A673 (cell line): ENCODE measurements at places on chromosomes 4 and X.

- DNase-seq: peak; percentile 51
Observed at GRCh38 chrX:26649534-26649933, 433.6 kb downstream of the MAGEB5 start.

- no peak for DNase-seq
Observed at GRCh38 chr4:62293551-62293950, 1093.4 kb downstream of the ADGRL3 start.

GRCh38 chrX:68681443-68681941 is 34.0 kb downstream of the STARD8 start:
- no peak for DNase-seq

DNA sequence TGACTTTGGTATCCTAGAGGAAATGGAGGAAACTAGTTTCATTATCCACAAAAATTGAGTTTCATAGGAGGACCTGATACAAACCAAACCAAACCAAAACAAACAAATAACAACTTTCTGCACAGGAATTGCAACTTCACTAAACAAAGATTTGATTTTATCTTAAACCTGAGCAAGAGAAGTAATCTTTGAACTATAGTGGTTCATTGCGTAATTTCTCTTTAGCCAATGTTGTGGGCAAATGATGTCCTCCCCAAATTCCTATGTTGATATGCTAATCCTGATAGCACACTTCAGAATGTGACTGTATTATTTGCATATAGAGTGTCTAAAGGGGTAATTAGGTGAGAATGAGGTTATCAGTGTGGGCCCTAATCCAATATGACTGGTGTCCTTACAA is 102.4 kb downstream of the CAMK2D start:
- no peak for DNase-seq

DNA sequence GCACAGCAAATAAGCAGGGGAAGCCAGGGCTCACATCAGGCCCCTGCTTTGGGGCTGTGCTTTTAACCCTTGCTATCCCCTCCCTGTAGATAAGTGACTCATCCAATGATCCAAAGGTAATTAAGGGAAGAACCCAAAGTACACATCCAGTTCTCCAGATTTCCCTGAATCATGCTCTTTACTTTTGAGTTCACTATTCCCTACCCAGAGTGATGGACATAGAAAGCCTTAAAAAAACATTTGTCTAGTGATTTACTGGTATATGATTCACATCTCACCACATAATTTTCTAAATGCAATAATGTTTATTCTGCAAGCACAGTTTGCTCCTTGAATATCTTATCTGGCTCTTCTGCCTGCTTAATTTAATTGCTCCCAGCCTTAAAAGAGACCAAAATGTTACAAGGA is 136.2 kb downstream of the PPP3CA start:
- DNase-seq: peak; percentile 21

DNA sequence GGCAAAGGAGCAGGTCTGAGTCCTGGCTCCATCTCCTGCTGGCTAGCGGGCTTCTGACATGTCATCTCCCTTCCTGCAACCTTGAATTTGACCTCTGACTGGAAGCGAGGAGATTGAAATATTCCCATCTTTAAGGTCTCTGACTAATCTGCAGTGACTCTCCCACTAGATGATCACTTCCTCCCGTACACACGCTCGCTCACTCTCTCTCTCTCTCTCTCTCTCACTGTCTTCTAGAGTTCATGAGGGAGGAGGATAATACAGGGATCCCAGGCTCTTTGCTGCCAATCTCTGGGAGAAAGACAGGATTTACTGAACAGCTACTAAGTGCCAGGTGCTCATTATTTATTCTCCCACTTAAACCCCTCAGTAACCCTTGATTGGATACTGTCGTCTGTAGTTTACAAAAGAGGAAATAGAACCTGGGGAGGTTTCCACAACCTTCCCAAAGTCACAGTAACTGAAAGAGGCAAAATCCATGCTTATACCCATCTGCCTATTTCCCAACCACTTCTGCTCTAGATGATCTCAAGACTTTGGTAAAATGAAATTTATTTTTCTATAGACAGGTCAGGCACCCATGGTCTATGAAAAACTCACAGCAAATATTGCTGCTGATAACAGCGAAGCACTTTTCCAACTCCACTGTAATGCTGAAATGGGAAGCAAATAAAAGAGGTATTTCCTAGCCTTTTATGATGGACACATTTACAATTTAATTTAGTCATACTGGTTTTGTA is 193.5 kb upstream of the C1QTNF7 start:
- peak; percentile 32 for DNase-seq

- peak; percentile 23 for DNase-seq
Observed at GRCh38 chr4:148017801-148018200, 285.9 kb downstream of the ARHGAP10 start.

DNA sequence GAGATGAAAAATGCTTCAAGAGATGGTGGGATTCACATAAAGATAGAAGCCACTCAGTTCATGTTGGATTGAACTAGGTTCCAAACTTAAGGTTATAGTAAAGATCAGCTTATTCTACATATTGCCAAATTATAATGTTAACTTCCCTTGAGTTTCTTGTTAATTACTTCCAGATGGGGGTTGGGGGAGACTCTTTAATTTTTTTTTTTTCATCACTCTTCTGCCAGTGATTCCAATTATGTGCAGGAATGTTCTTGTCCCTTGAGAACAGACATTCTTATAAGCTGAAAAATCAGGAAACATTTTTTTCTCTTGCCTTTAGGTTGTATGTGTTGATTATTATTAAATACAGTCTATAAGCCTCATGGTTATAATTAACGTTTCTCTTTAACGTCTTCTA is 30.0 kb downstream of the MND1 start:
- DNase-seq: peak; percentile 34

DNA sequence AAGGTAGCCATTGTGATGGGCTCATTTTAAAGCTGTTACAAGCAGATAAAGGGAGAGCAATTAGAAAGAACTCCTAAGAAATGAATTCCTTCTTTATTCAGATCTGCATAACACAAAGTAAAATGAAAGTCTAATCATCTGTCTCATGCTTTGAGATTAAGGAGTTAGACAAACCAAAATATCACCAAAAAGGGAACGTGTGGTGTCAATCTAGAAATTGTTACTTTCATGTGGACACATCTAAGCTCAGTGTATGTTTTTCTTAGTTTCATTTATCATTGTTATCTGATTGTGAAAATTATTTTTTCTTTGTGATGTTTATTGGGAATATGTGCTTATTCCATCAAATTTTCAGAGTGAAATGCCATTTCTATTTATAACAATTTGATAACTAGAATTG is 80.3 kb downstream of the BANK1 start:
- no peak for DNase-seq

DNA sequence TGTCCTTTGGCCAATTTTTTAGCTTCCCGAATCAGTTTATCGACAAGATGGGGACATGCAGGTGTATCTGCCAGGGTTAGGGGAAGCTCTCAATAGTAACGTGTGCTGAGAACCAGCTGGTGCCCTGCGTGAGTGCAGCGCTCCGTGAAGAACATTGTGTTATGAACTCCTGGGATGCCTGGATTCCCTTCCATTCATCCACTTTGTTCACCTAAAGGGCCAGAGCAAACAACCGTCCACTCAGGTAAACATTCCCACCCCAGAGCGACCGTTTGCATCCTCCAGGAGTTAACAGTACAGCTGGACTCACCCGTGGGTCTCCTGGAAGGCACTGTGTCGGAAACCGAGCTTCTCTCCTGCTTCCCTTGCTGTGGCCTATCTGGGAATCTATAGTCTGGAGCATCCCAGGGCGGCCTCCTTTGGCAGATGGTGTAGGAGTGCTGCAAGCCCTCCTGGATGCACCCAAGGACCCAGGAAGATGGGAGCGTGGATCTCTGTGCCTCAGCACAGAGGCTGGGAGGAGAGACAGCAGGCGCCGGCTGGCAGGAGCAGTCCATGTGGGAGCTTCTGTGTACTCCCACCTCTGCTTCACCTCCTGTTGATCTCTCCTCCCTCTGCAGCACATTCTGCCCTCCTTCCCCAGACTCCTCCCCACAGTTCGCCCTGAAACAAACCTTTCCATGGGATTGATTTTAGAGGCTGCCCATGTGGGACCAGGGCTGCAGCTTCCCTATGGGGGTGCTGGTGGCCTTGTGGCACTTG is 62.7 kb downstream of the SHROOM2 start:
- DNase-seq: no peak

GRCh38 chr4:14143892-14144291 is 516.4 kb upstream of the BOD1L1 start:
- DNase-seq: no peak

GRCh38 chr4:158813113-158813512 is 44.3 kb downstream of the FNIP2 start:
- DNase-seq: no peak

DNA sequence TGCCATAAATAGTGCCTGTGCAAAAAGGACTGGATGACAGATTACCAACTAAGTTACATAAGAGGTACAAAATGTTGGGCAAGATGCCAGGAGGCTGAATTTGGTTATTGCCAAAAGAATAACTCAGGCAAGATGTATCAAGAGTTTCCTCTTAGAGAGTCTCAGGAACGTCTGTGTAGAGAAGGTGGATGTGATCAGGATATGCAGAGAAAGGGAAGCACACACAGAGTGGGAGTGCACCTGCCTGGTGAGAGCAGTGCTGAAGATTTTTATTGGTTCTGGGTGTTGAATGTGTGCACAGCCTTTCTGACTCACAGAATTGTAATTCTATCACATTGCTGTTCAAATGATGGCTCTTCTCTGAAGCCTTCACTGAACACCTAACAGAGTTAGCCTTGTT is 156.8 kb upstream of the HS3ST1 start:
- no peak for DNase-seq

DNA sequence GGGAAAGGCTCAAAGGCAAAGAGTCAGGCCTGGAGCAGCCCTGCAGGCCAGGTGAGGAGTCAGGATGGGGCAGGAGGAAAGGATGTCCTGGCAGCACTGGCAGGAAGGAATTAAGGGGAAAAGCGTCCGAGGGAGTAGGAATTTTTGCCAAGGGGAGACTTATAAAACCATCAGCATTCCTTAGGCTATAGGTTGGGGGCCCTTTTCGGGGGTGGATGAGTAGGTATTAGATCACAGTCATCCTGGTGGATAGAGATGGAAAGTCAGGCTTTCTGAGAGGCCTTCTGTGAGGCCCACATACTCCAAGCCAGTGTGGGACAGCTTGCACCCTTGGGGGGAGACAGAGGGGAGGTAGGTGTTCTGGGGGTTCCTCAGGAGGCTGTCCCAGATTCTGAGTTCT is 12.3 kb downstream of the STARD8 start:
- DNase-seq: no peak

GRCh38 chr4:2008921-2009650 is at the start of gene NELFA:
Gene NELFA (minus strand): TSS chr4:2008974. CDS start chr4:2008959, 15 bp downstream.
- DNase-seq: peak; percentile 96

- no peak for DNase-seq
Observed at GRCh38 chrX:47862680-47863079, 26.0 kb downstream of the ZNF81 start.

GRCh38 chr4:107552306-107552705 is 167.7 kb downstream of the PAPSS1 start:
- no peak for DNase-seq

- no peak for DNase-seq
Observed at GRCh38 chr4:38605753-38606586, 58.0 kb upstream of the KLF3 start.

- DNase-seq: no peak
Observed at GRCh38 chr4:182562350-182562749, 319.1 kb downstream of the TENM3 start.

DNA sequence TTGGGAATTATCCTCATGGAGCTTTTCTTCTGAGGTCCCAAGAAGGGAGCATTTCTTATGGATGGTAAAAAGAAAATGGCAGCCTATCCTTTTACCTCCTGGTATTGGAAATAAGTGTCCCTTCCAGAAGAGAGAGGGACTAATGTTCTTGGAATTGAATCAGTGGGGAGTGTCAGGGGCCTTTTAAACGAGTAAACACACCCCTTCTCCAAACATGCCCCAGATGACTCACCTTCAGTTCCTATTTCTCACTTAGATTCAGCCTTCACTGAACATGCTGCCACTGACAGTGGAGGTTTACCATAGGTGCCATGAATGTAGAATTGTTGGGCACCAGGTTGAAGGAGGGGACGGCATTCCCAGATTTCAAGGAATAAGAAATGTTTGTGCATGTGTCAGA is 19.0 kb downstream of the MAGEC2 start:
- DNase-seq: no peak

GRCh38 chr4:144715230-144715629 is 69.3 kb downstream of the HHIP start:
- no peak for DNase-seq

- no peak for DNase-seq
Observed at GRCh38 chrX:142312591-142312990, 107.5 kb upstream of the MAGEC2 start.

DNA sequence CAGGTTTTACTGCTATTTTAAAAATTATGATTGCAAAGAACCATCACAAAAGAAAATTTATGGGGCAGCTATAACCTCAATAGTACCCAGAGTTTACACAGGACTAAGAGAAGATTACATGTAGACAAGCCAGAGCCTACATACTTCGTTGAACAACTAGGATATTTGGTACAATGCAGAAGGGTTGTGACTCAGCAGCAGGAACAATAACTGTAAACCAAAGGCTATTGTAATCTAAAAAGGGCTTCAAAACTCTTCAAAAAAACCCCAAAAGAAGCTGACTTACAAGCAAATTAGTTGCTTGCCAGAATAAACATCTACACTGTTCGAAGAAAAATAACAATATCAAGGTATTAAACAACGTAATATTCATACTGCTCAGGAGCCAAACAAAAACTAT is 618.0 kb downstream of the STPG2 start:
- DNase-seq: no peak

- no peak for DNase-seq
Observed at GRCh38 chr4:63020661-63021060, 1388.6 kb downstream of the TECRL start.

- DNase-seq: no peak
Observed at GRCh38 chrX:32576885-32577284, 634.5 kb downstream of the DMD start.

DNA sequence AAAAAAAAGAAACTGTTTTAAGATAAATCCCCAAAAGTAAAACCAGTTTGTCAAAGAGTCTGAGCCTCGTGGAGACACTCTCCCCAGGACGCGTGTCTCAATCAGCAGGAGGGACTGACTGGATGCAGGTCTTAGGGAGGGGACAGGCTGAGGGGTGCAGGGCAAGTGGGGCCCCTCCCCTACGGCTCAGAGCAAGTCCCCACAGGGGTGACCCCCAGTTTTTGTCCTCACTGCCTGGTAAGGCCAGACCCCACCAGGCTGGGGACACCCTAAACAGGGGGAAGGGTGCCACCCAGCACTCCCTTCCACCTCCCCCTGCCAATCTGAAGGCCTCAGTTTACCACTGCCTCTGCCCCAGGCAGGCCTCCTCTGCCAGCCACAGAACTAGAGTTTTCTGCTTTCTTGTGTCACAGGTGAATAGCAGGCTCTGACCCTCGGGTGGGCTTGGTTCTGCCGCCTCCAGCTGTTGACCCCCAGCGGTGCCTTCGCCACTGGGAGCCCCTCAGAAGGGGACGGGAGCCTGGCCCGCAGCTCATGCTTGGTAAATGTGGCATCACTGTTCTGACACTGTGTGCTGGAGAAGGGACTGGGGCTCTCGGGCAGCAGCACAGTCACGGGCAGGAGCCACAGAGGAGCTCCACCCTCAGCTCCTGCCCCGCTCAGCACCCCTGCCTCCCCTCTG is 69.8 kb upstream of the MXD4 start:
- no peak for DNase-seq

- peak; percentile 86 for DNase-seq
Observed at GRCh38 chr4:15495621-15496020, 25.9 kb downstream of the CC2D2A start.

GRCh38 chr4:78517050-78517652 is 34.4 kb upstream of the ANXA3 start:
- DNase-seq: peak; percentile 15
